Aorta (tissue), 5 donors: ENCODE measurements at places on chromosomes 13 and 19. TPM values are rescaled to one million over a fixed set of nuclear protein-coding genes. Genes with fewer than 3 reads are reported as not detected.

DNA sequence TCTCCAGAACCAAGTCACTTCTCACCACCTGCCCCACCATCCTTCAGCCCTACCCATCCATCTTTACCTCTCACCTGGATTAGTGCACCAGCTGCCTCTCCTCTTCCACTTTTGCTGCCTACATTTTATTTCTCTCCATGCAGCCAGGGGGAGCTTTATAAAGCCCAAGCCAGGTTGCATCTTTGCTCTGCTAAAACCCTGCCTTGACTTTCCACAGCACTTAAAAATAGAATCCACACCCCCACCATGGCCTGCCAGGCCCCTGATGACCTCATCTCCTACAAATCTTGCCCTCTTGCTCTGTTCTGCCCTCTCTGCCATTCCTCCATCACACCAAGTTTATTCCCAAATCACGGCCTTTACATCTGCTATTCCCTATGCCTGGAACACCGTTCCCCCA is 1.8 kb downstream of the HOOK2 start:
- DNase-seq = no peak

OR10H2 gene
- not detected for polyA plus RNA-seq

DNA sequence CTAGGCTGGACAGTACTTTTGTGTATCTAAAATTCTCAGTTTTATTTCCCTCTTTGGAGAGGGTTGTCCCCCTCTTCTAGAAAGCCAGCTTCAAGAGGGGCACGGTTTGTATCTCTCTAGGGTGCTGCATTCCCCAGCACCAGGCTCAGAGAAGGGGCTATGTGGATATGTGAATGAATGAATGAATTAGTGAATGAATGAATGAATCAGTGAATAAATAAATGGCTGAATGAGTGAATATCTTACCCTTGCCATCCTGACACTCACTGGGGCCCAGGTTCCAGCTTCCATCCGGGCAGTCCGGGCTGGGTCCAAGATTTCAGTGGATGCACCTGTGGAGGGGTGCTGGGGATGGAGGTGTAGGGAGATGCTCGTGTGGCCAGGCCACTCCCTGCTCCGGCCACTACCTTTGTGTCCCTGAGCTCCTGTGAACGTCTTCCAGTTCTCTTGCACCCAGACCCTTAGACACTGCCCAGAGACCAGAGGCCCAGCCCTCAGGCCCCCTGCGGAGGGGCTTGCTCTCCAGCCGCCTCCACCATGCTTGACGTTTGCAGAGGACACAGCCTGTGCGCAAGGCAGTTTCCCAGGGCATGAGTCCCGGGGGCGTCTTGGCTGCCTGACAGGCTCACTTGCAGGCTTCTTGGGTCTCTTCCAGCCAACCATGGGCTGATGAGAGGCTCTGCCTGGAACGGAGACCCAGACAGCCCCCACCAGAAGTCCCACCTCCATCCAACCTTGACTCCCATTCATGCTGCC is 2.8 kb upstream of the KCNN1 start:
- no peak for DNase-seq

ZNF568 gene
- polyA plus RNA-seq = 7.8 TPM

GSX1 gene
- not detected for polyA plus RNA-seq

POGLUT2 gene
- polyA plus RNA-seq = 7.1 TPM

ZNF20 gene
- polyA plus RNA-seq = 1.9 TPM

DNA sequence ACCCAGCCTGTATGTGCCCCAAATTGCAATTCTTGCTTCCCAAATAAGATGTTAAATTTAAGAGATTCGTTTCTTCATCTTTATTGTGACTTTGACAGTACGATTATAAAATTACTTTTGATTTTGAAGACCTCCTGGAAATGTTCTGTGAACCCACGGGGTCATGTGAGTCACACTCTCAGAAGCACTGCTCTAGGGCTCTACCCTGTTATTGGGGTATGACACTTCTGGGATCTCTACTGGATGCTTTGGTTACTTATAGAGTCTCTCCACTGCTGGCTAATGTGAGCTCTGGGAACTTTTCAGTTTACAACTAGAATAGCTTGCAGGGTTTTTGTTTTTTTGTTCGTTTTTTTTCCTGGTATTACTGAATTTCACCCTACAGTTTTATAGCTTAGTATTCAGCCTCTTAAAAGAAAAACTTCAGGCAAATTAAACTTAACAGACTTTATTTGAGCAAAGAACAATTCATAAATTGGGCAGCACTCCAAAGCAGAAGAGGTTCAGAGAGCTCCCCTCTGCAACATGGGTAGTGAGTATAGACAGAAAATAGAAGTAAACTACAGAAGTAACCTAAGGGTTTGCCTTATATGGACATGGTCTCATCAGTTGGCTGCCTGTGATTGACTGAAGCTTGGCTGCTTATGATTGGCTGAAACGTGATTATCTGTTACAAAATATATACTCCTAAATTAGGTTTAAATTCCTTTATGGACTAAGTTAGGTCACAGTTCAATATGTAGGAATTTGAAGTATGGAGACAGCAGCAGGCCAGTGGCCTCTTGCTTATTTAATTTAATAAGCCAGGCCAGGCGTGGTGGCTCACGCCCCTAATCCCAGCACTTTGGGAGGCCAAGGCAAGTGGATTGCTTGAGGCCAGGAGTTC is 28.5 kb upstream of the PSPC1 start:
- no peak for DNase-seq

DNA sequence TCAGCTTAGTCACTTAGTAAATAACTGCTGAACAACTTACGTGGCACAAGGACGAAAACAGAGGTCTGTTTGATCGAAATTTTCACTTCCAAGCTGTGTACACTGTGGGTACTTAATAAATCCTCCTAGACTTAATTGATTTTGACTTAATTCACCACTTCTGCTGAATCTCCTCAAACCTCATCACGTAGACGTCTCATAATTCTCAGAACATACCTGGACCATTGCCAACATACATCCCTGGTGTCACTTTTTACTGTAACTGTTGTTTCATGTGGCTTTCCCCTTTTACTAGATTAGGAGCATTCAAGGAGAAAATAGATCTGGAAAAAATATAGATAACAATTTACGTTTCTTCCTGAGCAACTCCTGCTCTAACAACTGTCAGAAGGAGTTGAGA is 105.0 kb downstream of the MBNL2 start:
- DNase-seq = no peak

ZNF136 gene
- 4.6 TPM for polyA plus RNA-seq

DNA sequence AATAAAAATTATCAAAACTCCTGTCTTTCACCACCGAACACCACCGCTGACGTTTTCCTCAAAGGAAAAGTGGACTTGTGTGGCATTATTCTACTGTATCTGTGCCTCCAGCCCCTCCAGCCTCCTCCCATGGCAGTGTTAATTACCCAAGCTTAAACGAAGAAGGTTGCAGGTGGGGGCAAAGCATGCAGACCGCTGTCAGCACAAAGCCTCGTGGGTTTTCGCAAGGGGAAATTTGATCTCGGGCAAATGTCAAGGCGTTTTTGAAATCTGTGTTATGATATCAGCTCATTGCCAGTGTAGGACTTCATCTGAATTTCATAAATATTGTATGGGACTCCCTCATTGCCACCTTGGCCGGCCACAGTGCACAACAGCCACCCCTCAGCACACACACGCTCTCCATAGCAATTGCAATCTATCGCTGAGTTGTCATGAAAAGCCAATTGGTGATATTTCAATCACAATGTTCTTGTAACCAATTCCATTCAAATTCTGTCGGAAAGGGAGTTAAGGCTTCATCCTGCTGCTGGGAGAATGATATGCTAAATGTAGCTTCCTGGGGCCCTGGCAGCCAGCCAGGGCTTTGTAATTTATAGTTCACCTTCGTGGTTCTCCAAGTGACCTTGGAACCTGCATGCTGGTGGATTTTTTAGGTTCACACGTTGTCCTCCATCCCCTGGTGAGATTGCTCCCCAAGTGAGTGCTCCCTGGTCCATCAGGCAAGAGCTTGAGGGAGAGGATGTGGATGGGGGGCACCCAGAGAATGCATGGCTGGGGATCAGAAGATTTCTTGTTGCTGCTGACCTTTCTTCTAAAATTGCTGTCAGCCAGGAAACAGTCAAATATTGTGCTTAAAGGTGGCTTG is 16.6 kb downstream of the CHST8 start:
- DNase-seq = peak; percentile 35

GRCh38 chr13:38417727-38418126 is 68.1 kb downstream of the UFM1 start:
- DNase-seq = no peak

DNA sequence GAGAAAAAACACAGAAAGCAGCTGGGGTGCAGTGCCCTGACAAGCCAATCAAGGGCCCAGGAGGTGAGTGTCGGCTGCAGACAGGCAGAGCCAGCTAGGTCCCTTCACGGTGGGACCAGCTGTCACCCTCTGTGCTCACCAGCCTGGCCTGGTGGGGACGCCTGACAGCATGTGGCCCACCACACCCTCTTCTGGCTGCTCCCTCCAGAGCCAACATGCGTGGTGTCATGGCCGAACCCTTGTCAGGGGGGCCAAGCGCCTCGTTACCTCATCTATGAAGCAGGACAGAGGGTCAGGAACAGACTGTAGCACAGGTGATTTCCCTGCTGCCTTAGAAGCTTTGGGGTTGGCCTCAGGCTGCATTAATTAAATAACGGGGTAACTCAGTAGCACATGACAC is 40.0 kb upstream of the ISYNA1 start:
- no peak for DNase-seq

C1QTNF9 gene
- polyA plus RNA-seq = 0.13 TPM

DNA sequence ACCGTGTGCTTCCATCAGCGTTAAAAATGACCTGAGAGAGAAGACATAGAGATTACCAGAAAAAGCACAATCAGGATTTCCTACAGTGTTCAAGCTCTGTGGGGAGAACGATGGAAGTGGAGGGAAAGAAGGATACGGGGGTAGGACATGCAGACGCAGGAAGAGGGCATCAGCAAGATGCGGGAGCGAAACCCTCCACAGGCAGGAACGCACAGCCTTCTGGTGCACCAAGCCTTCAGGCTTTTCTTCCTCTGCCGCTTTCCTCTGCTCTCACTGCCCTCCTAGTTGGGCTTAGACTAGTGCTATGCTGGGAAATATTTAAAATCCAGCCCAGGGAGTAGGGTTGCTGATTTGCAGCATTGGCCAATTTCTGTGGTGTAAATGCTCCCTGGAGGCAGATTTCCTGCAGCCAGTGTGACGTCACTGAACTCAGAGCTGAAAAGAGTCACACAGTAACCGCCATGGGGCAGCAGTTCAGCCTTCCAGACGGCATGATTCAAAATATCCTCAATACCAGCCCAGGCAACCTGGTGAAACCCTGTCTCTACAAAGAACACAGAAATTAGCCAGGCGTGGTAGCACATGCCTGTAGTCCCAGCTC is 205.1 kb upstream of the SOX1 start:
- no peak for DNase-seq

DNA sequence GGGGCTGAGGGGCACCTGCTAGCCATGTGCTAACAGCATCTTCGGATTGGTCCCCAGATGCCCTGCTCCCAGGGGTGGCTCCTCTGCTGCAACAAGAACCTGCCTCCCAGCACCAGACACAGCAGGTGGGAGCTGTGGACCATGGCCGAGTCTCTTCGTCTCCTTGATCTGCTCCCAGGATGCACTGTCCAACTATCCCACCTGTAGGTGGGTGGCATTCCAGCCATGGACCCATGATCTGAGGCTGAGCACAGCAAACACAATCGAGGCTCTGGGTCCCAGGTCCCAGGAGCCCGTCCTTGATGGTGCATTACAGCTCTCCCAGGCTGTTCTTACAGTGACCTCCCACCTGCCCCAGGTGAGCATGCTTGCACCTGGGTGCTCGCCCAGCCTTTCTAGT is 1.6 kb downstream of the ZNF837 start:
- no peak for DNase-seq

SPIB gene
- polyA plus RNA-seq = 0.05 TPM

GRCh38 chr13:31311921-31312320 is 112.1 kb downstream of the B3GLCT start:
- DNase-seq = no peak

MYO1F gene
- polyA plus RNA-seq = 2.1 TPM

DNA sequence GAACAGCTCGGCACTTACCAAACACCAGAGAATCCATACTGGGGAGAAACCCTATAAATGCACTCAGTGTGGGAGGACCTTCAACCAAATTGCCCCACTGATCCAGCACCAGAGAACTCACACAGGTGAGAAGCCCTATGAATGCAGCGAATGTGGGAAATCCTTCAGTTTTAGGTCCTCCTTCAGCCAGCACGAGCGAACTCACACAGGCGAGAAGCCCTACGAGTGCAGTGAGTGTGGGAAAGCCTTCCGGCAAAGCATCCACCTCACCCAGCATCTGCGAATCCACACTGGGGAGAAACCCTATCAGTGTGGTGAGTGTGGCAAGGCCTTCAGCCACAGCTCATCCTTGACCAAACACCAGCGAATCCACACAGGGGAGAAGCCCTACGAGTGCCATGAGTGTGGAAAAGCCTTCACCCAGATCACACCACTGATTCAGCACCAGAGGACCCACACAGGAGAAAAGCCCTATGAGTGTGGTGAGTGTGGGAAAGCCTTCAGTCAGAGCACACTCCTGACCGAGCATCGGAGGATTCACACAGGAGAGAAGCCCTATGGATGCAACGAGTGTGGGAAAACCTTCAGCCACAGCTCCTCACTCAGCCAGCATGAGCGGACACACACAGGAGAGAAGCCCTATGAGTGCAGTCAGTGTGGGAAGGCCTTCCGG is 8.3 kb downstream of the ZNF135 start:
- no peak for DNase-seq

GRCh38 chr19:4379383-4380253 is 20.7 kb downstream of the SH3GL1 start:
- no peak for DNase-seq

SIAH3 gene
- polyA plus RNA-seq = 0.13 TPM

- DNase-seq = no peak
These were observed 275.2 kb upstream of the PCDH9 start for GRCh38 chr13:67505376-67505775.

DNA sequence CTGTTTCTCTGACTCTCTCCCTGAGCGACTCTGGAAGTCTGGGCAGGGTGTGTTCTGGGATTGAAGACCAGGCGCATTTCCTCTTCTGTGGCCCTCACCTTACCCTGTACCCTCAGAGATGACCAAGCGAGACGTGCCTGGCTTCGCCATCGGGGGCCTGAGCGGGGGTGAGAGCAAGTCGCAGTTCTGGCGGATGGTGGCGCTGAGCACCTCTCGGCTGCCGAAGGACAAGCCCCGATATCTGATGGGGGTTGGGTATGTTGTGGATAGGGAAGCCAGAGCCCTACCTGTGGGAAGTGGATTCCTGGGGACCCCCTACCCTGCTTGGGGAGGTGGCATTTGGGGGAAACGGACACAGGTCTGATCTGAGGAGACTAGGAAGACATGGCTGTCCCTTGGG is 5.8 kb upstream of the DNM2 start:
- DNase-seq = no peak

DNA sequence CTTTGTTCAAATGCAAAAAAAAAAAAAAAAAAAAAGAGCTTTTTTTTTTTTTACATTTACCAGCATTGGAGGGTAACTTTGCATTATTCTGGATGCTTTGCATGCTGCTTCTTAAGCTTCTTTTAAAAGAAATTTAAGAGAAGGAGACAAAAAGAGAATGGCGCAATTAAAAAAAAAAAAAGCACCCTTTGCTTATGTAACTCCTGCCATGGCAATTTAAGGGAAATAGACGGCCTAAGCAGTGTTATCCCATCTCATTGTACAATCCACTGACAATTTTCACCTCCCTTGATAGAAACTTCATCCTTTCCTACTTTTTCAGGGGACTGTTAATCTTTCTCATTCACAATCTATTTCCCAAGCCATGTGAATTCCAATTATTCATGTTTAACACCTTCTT is 129.8 kb downstream of the KCTD12 start:
- no peak for DNase-seq

- no peak for DNase-seq
These were observed 3.8 kb downstream of the ELAVL1 start for GRCh38 chr19:8001651-8001994.

GRCh38 chr13:62932256-62932883 is 1516.7 kb upstream of the PCDH20 start:
- no peak for DNase-seq
